Glutamatergic neuron (in vitro differentiated cells): ENCODE measurements at places on chromosomes 3 and 15. TPM values are rescaled to one million over a fixed set of nuclear protein-coding genes. Genes with fewer than 3 reads are reported as not detected.

GRCh38 chr3:26560081-26560480 lies 62.5 kb upstream of the LRRC3B start:
- DNase-seq = no peak

GRCh38 chr15:55649058-55649423 lies 60.9 kb upstream of the PYGO1 start:
- DNase-seq = no peak

GRCh38 chr3:125069968-125070745 lies 14.4 kb upstream of the HEG1 start:
- no peak for DNase-seq

DNA sequence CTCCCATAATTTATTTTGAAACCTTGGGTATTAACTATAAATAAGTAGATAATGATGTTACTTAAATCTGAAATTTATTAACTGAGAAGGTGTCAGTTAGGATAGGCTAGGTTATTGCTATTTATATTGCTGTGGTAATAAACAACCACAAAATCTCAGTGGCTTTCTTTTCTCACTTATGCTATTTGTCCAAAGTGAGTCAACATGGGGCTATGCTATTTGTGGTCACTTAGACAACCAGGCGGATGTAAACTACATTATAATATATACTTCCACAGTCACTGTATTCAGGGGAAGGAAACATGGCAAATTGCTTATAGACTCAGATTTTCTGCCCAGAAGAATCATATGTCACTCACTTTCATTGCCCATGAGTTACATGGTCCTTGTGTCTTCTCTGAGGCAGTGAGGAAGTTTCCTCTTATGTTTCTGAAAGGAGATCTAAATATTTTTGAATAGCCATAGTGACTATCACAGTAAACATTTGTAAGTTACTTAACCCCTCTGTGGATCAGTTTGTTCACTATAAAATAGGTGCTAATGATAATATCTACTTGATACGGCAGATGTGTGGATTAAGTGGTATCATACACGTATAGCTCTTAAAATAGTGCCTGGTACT lies 19.8 kb downstream of the HMG20A start:
- DNase-seq = no peak

DNA sequence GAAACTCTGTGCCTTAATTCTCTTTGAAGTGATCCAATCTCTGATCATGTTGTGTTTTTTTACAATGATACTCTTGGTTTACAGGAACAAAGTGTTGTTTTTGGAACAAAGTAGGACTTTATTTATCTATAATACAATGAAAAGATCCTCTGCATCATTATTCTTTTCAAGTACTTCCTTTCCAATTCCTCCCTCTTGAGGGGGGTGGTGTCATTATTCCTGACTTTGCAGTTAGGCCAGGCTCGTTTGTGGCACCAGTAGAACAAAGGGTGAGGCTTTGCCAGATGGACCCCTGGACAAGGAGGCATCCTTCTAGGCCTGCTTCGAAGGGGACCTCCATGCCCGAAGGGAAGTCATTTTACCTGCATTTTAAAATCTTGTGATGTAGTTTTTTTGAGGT lies 41.7 kb upstream of the ZBTB38 start:
- DNase-seq = no peak

- no peak for DNase-seq
These were observed 14.9 kb downstream of the CHST2 start for GRCh38 chr3:143134471-143134870.

GRCh38 chr15:98703126-98703685 lies 54.9 kb downstream of the IGF1R start:
- DNase-seq = no peak

DNA sequence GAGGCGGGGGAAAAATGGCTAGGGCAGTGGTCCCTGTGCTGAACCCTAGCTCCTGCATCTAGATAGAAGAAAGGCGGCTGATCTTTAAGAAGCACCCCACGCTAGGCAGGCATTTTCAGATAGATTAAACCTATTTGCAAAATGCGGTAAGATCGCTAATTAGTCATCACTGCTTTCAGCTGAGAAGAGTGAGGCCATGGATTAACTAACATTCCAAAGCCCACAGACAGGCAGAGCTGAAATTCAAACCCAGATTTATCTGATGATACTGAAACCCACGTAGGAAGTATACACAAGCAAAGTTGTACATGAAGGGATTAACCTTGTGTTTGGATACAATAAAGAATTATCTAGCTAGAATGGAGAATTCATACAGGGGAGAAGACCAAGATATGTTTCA lies 4.8 kb downstream of the ADPGK start:
- no peak for DNase-seq

DNA sequence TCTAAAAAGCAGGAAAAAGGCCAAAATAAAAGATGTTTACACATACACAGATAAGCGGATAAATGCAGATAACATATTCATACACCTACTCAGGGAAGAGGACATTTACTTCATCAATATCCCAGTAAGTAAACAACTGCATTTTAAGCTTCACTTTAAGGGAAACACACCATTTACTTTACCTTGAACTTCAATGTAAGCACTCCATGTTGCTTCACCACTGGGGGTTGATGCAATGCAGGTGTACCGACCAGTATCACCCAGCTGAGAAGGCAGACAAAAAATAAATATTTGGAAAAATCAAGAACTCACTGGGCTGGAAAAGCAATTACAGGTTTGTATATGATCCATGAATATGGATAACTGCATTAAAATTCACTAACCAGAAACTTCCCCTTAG lies 1099.5 kb downstream of the ROBO1 start:
- no peak for DNase-seq

- peak; percentile 82 for DNase-seq
These were observed 275.3 kb downstream of the UACA start for GRCh38 chr15:70488002-70488605.

DNA sequence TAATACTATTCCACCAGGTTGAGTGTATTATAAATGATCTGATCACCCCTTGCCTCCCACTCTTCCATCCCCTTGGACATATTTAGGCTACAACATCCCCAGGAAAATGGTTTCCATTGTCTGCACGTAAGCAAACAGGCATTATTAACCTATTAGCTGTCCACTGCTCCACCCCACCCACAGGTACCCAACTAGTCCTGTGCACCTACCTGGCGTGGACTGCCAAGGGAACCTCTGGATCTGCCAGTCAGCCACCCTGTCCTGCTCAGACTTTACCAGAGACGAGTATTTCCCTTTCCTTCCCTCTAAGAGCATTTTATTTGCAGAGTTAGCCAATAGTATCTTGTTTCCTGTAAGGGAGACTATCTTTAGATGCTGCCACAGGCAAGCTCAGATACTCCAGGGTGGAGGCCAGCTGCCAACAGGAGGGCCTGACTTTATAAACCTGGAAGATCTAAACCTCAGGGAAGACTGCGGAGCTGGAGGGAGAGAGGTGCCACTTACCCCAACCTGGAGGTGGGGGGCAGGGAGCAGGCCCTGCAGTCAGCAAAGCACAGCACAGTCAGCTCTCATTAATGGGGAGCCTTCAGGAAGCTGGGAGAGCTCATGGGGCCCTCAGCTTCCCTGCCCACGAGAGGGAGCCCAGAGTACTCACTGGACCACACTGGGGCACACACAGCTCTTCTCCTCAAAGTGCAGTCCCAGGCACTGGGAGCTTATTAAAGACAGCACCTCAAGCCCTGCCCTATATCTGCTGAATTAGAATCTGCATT lies at the start of gene CX3CR1:
TSS of gene CX3CR1 (minus strand) at position 292 of the 773 bp plus-strand sequence. CDS start 13,527 bp downstream, outside the sequence.
- no peak for DNase-seq

DNA sequence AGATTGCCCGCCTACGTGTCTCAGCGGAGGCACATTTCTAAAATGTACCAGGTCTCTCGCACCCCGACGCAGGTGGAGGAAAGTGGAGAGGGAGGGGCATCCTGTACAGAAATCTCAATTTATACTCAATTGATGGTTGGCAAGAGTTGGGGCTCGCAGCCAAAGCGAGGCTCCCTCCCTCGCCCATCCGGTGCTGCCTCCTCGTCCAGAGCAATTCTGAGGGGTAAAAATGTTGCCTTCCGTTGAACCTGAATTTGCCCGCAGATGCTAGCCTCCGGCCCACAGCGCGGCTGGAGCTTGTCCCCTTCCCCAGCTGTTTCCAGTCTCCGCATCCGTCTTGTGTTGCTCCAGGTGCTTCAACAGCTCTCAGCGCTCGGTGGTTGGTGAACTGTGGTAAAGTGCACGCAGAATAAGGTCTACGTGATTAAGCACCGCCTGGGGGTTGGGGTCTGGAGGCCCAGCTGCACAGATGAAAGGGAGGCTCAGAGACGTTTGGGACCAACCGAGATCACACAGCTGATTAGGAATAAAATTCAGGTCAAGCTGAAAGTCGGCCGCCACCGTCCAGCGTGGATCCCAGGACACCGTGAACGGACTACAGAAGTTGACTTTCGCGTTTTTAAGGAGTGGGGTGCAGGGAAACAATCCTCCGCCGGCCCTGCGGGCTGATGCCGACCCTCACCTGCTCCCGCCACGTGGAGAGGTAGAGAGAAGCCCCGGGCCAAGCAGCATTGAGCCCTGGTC lies 846 bp upstream of the POLG start:
- DNase-seq = peak; percentile 44

- DNase-seq = no peak
These were observed 12.0 kb downstream of the AMOTL2 start for GRCh38 chr3:134362221-134362620.

GRCh38 chr15:93001881-93002280 lies 87.1 kb downstream of the RGMA start:
- DNase-seq = no peak

DNA sequence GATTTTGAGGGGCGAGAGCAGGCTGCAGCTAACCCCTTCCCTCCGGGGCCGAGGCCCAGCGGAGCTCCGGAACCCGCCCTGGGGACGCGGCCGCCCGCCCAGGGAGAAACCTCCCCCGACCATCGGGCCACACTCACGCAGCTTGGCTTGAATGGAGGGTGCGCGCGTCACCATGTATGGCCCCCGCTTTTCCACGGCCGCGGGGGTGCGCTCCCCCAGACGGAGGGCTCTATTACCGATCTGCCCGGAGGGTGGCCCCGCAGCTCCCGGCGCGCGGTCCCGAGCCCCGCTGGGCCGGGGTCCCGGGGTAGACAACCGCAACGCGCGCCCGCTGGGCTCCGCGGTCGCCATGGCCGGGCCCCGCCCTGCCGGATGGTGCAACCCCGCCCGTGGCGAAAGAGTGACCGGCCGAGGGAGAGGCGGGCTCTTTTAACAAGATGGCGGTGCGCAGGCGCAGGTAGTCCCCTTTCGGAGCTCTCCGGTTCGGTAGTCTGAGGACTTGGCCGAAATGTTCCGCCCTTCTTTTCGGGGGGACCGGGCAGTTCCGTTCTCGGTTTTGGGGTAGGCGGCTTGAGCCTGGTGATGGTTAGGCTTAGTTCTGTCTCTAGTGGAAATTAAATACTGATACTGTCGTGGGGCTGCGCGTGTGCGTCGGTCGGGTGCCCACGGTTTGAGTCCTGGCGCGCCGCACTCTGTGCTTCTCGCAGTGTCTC lies at the start of gene FAM219B:
TSS of gene FAM219B (minus strand) at position 402 of the 713 bp plus-strand sequence. CDS start at position 351, 51 bp downstream.
- DNase-seq = peak; percentile 94

DNA sequence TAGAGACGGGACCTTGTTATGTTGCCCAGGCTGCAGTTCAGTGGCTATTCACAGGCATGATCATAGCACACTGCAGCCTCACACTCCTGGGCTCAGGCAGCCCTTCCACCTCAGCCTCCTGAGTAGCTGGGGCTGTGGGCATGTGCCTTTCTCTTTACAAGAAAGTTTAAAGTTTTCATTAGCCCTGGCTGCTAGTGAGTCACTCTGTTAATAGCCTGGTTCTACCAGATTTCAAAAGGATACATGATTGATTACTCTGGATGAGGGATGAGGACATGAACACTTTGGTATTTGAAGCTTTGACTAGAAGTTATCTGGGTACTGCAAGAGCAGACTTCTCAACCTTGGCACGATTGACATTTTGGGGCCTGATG lies 95.1 kb downstream of the DHX36 start:
- no peak for DNase-seq

GRCh38 chr3:136120373-136121348 lies 75.5 kb downstream of the MSL2 start:
- no peak for DNase-seq

GRCh38 chr3:155747286-155747945 lies 2.5 kb upstream of the PLCH1 start:
- DNase-seq = no peak

- no peak for DNase-seq
These were observed 315.1 kb upstream of the TBC1D5 start for GRCh38 chr3:18057471-18058091.

- DNase-seq = no peak
These were observed 146.2 kb upstream of the PTPRG start for GRCh38 chr3:61415201-61415600.

GRCh38 chr3:90145094-90145860 lies 1037.9 kb downstream of the EPHA3 start:
- DNase-seq = no peak

- peak; percentile 80 for DNase-seq
These were observed 130.3 kb downstream of the GHSR start for GRCh38 chr3:172317984-172318383.

DNA sequence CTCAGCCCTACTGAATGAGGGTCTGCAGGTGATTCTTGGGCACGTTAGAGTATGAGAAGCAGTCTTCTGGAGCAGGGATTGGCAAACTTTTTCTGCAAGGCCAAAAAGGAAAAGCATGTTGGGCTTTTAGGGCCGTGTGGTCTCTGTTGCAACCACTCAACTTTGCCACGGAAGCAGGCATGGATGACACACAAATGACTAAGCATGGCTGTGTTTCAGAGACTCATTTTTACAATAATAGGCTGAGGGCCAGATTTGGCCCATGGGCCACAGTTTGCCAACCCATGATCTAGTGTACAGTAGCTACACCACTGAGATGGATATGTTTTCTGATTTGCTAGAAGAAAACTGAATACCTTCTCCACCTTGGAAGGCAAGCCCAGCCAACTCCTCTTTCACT lies 66.1 kb upstream of the PRICKLE2 start:
- no peak for DNase-seq

- no peak for DNase-seq
These were observed 724 bp downstream of the RPSA start for GRCh38 chr3:39407259-39407629.

DNA sequence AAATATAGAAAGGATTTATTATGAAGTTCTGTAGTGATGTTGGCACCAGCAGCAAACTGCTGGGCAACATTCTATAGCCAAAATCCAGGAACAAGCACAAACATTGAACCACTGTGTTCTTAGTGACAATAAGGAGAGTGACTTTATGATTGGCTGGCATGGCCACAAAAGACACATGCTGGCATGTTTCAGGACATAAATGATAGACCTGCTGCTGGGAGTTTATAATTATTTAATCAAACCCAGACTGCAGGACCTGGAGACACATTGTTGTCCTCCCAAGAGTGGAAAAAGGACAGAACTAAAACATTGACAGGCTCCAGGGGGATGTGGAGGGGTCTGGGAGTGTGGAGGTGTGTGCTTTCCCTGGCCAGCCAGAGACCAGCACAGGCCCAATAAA lies 255.3 kb upstream of the LRTM1 start:
- DNase-seq = no peak

Gene ISLR
- total RNA-seq = 1.2 TPM

Gene TGM4
- not detected for total RNA-seq

Gene CSK
- total RNA-seq = 72.6 TPM

Gene MED12L
- total RNA-seq = 7.8 TPM

Gene ROBO1
- total RNA-seq = 505 TPM

Gene FAM81A
- total RNA-seq = not detected

Gene RCCD1
- total RNA-seq = 11.5 TPM

Gene EMC7
- 47.4 TPM for total RNA-seq

Gene ELL3
- total RNA-seq = 0.51 TPM
